ENCODE measurements at places on chromosomes 7 and 10.

DNA sequence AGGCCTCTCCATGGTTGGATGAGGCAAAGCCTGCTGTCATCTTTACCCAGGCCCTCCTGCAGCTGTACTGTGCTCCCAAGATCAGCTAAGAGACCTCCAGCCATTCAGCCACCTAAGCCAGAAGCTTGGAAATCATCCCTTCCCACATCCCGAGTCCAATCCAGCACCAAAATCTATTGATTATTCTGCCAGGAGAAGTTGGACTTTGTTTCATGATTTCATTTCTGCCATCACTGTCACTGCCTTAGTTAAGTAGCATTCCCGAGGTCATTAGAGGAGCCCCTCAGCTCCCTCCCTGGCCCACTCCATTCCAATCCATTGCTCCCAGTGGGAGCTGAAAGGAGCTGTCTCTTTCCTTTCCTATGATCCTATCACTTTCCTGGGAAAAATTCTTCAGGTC is 14.1 kb downstream of the AKR1E2 start:
- no peak for DNase-seq

DNA sequence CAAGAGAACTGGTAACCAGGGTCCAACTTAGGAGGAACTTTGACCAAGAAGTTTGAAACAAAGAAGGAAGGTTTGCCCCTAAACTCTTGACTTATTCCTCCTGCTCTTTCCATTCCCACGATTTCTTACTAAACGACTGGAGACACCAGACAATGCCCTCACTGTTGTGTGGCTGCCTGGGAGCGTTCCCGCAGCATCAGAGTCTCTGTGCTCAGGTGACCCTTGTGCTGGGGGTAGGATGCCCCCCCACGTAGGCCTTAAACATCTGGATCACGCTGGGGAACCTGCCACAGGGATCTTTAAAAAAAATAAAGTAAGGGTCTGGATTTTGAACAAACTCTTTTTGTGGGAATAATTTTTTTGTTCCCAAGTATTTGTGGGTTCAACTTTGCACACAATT is 30.1 kb upstream of the CTBP2 start:
- peak; percentile 33 for DNase-seq

DNA sequence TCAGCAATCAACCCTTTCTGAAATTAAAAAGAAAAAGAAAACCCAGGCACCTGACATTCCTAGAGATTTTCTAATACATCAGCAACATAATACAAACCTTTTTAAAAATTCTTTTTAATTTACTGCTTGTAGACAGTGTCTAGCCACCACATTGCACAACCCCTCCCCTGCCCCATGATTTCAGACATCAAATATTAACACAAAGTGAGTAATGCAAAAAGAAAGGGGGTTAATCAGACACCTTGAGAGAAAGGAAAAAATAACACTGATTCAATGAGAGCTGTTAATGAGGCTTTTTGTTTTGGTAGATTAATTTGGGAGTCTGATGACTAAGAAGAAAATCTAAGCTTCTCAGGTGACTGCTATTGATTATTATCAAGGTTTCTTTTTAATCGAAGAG is 55.3 kb downstream of the SLC25A13 start:
- no peak for DNase-seq

GRCh38 chr7:28615091-28615490 is 202.8 kb downstream of the CREB5 start:
- DNase-seq: no peak

GRCh38 chr10:107230887-107231286 is 66.4 kb upstream of the SORCS1 start:
- DNase-seq: peak; percentile 80

- no peak for DNase-seq
Measured at GRCh38 chr7:31070991-31071644, 19.0 kb downstream of the ADCYAP1R1 start.

DNA sequence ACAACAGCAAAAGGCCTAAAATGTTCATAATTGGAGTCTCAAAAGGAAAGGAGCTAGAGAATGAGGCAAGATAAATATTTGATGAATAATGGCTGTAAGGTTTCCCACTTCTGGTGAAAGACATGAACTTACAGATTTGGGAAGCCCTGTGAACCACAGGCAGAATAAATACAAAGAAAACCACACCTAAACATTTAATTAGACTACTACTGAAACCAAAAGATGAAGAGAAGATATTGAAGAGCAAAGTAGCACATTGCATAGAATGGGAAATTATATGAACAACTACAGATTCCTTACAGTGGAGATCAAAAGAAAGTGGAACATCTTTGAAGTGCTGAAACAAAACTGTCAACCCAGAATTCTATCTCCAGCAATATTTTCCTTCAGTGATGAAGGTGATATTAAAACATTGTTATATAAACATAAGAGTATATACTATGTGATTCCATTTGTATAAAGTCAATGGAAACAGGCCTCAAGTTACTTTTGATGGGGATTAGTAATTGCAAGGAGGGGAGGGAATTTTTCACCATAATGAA is 191.3 kb upstream of the KAT6B start:
- DNase-seq: no peak

DNA sequence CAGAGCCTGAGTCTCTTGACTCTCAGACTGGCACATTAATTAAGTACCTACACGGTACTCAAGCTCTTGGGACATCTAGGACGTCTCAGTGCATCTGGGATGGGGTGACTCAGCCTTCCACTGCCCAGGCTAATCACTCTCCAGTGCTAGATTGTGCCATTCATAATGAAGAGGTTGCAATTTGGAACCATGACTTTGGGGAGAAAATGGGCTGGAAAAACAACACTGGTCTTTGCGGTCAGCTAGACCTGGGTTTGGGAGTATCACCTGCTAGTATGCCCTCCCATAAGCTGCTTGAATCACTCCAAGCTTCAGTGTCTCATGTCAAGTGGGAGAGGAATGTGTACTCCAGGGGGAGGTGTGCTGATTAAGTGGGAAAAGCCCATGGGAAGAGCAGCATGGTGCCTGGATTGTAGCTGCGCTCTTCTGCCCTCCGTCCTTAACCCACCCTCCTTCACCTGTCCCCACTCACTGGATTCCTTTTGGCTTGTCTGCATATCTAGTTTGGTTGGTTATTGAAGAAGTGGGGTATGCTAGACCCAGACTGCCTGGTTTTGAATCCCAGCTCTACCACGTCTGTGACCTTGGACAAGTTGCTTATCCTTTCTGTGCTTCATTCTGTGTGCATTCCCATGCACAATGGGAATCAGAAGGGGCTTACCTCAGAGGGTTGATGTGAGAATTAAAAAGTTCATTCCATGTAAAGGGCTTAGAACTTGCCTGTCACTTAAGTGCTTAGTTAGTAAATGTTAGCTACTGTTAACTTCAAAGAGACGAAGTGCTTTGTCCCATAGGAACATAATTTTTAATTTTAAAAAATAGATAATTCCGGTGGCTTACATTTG is 3.8 kb downstream of the NFE2L3 start:
- DNase-seq: no peak

Measured in foreskin melanocyte (primary cell).